Lung (tissue), 17 donors: ENCODE measurements at places on chromosomes 6 and 20. TPM values are rescaled to one million over a fixed set of nuclear protein-coding genes. Genes with fewer than 3 reads are reported as not detected.

- no peak for DNase-seq
- H3K27ac ChIP-seq, result no peak overlapping the region
- no peaks in the 10 kb centered on the region for H3K27me3 ChIP-seq
- no peak overlapping the region for H3K4me3 ChIP-seq
- H3K4me1 ChIP-seq, result no peaks in the 10 kb centered on the region
- H3K36me3 ChIP-seq, result no peaks in the 10 kb centered on the region
These were observed 43.2 kb downstream of the SSR1 start for GRCh38 chr6:7269816-7270215.

- DNase-seq, result peak; percentile 84
- H3K27me3 ChIP-seq, result no peaks in the 10 kb centered on the region
- no peak overlapping the region for H3K4me3 ChIP-seq
These were observed 7.1 kb downstream of the RREB1 start for GRCh38 chr6:7114744-7115458.

DNA sequence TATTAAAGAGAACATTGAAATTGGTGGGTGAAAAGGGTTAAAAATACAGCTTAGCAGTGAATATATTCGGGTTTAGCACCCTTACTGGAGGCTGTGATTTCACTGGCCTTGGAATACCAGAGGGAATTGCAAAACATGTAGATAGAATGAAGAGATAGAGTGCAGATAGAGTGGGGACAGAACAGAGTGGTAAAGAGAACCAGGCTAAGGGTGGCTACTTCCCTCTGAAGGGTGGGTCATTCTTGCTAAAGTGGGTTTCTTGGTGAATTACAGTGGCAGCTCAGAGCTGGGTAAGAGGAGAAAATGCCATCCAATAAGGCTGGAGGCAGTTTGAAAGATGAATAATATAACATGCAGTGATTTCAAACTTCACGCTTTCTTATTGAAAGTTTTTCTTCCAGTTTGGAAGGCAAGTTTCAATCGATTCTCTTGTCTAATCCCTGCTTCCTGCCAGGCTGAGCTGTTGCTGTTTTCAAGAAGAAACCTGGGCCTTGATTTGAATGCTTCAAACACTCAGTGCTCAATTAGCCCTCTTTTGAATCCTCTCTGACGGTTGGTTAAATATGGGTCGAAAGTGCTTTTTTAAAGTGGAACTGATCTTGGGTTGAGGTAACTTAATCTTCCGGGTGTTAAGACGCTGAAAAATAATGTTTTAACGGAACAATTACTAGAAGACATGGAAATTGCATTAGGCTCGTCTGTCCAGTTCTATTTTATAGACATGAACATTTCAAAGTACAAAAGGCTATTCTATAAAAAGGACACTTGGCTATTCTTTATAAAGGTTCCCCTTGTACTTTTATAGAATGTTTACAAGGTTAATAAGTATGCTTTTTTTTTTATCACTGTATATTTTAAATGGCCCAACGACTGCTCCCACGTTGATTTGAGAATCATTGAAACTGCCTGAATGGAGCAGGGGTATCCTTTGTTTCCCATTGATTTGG lies 203.3 kb downstream of the BCAS1 start:
- no peak overlapping the region for H3K4me3 ChIP-seq
- no peaks in the 10 kb centered on the region for H3K36me3 ChIP-seq
- no peaks in the 10 kb centered on the region for H3K27me3 ChIP-seq
- peaks cover 23% of the 10 kb centered on the region for H3K4me1 ChIP-seq
- H3K27ac ChIP-seq, result peak overlapping the region; percentile 70

DNA sequence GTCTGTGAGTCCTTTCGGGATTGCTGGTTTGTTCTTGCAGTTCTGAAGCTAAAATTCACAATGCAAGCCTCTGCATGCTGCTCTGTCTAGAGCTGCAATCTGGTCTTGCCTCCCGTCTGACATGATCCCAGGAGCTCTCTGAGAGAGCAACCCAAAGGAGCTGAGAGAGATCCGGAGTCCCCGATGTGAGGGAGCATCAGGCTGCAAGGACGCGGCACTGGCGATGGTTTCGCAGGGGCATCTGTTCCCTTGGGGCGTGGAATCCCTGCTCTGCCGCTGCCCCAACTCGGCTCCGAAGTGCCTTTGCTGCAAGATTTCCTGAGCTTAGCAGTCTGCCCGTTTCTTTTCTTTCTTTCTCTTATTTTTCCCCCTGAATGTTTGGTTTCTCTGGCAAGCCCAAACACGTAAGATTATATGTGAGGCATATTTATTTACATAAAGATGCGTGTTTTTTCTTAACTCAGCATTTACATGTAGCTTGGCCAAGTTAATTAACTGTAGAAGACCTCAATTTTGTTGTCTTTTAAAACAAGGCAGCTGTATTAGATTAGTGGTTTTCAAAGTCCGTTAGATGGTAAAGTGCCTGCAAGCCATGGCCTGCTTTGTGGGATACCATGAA lies 873.0 kb downstream of the KIF16B start:
- no peaks in the 10 kb centered on the region for H3K4me1 ChIP-seq
- DNase-seq, result no peak
- H3K27ac ChIP-seq, result no peak overlapping the region
- H3K27me3 ChIP-seq, result no peaks in the 10 kb centered on the region

GRCh38 chr20:49516916-49517804 lies 34.7 kb upstream of the KCNB1 start:
- no peak for DNase-seq
- no peaks in the 10 kb centered on the region for H3K4me1 ChIP-seq
- H3K27ac ChIP-seq, result no peak overlapping the region
- no peaks in the 10 kb centered on the region for H3K27me3 ChIP-seq
- no peak overlapping the region for H3K4me3 ChIP-seq

DNA sequence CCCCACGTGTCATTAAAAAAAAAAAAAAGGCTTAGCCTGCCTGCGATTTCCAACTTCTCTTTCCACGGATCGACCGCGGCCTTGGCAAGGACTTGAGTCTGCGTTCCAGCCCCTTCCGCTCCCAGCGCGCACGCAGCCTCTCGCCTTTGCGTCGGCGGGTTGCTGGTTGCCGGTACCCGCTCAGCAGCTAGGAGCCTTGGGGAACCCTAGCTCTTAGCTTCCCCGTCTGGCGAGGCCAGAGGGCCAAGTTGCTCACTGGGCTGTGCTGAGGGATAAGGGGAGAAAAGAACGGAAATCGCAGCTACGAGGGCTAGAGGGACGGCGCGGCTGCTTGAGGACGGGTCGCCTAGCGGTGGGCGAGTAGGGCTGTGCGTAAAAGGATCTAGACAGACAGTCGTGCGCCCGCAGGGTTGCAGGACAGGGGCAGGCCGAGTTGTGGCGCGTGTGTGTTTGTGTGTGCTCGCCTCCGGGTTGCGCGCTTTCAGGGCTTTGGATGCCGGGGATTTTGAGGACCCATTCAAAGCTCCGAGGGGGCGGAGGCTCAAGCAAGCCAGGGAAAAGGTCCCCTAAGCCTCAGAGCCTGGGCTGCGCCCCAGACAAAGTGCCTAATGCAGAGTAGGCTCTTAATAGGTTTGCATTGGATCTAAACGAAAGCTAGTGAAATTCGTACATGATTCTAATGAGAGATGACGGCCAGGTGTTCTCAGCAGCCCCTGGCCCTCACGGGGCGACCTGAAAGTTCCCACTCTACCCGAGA lies 40.5 kb upstream of the OSTM1 start:
- H3K36me3 ChIP-seq, result no peaks in the 10 kb centered on the region
- no peaks in the 10 kb centered on the region for H3K27me3 ChIP-seq
- peaks cover 13% of the 10 kb centered on the region for H3K4me1 ChIP-seq
- peak; percentile 82 for DNase-seq
- no peak overlapping the region for H3K4me3 ChIP-seq

- no peaks in the 10 kb centered on the region for H3K27me3 ChIP-seq
- no peaks in the 10 kb centered on the region for H3K36me3 ChIP-seq
- H3K4me1 ChIP-seq, result no peaks in the 10 kb centered on the region
- H3K4me3 ChIP-seq, result no peak overlapping the region
These were observed 722.2 kb upstream of the EYS start for GRCh38 chr6:66429210-66429609.

WFDC12 gene
- 0.85 TPM for total RNA-seq

DNA sequence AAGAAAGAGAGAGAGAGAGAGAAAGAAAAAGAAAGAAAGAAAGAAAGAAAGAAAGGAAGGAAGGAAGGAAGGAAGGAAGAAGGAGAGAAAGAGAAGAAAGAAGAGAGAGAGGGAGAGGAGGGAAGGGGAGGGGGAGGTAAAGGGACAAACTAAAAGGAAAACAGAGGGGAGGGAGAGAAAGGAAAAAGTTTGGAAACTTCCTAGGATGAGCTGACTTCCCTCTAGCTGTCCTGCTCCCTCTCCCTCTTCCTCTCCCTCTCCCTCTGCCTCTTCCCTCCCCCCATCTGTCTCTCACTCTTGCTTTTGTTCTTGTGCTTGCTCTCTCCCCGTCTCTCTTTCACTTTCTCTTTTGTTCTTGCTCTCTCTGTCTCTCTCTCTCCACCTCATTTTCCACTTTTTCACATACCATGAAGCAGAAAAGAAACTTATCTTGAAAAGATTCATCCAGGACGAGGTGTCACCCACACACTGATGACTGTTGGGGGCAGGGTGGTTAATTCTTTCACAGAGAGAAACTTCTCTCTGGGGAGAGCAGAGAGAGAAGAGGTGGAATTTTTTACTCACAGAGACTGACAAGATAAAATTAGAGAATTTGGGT lies 56.4 kb upstream of the DUSP22 start:
- H3K4me1 ChIP-seq, result no peaks in the 10 kb centered on the region
- no peak overlapping the region for H3K27ac ChIP-seq
- DNase-seq, result peak; percentile 84
- H3K4me3 ChIP-seq, result no peak overlapping the region

DNA sequence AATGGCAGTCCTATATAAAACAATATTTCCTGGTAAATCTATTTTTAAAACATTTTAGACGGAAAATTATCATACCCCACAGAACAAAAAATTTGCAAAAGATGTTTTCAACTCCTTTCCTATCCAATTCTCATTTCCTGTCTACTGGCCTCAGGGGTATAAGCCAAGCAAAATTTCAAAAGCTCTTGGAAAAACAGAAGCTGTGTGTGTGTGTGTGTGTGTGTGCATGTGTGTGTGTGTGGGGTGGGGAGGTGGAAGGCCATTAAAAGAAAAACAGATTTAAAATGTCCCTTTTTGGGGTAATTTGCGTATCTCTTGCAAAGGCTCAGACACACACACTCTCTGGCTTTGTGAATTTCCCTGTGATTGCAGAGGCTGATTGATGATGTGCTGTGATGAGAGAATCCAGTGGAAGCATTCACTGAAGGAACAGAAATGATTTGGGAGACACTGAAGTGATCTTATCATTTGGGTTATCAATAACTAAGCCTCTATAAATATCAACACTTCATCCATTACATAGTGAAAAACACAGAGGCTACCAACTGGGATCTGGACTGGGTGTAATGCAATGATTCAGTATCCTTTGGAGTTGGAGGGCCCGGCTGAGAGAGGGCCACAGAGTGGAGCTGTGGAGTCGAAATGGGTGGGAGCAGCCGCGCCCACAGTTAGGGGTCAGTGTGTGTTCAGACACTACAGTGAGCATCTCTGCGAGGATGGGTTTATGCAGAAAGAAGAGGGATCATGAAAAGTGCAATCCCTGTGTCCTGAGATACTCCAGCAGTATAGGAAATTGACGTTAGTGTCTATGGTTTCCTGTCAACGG lies 106.8 kb upstream of the PREP start:
- H3K27me3 ChIP-seq, result peaks cover 2% of the 10 kb centered on the region
- H3K4me1 ChIP-seq, result peaks cover 12% of the 10 kb centered on the region
- no peak overlapping the region for H3K27ac ChIP-seq
- DNase-seq, result peak; percentile 50

GRCh38 chr6:43870660-43871061 lies 100.7 kb downstream of the VEGFA start:
- H3K27me3 ChIP-seq, result no peaks in the 10 kb centered on the region
- no peak for DNase-seq
- no peaks in the 10 kb centered on the region for H3K36me3 ChIP-seq
- peaks cover 12% of the 10 kb centered on the region for H3K4me1 ChIP-seq
- H3K4me3 ChIP-seq, result no peak overlapping the region
- H3K27ac ChIP-seq, result no peak overlapping the region

DNA sequence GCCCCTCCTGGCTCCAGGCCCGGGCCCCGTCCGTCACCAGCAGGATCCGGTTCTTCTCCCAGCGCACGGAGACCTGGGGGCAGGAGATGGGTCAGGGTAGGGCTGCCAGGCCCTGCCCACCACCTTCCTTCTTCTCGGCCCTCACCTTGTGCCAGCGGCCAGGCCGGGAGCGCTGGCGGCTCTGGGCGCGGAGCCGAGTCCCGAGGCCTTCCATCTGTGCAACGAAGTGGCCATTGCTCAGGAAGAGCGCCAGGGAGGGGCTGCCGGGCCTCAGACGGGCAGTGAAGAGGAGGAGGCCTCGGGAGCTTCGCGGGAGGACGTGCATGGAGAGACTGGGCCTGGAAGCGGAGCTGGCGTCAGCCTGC lies 7.9 kb downstream of the ADRM1 start:
- H3K27ac ChIP-seq, result no peak overlapping the region
- H3K4me1 ChIP-seq, result no peaks in the 10 kb centered on the region
- peak; percentile 41 for DNase-seq
- H3K36me3 ChIP-seq, result peaks cover 24% of the 10 kb centered on the region
- no peak overlapping the region for H3K4me3 ChIP-seq
- no peaks in the 10 kb centered on the region for H3K27me3 ChIP-seq

DNA sequence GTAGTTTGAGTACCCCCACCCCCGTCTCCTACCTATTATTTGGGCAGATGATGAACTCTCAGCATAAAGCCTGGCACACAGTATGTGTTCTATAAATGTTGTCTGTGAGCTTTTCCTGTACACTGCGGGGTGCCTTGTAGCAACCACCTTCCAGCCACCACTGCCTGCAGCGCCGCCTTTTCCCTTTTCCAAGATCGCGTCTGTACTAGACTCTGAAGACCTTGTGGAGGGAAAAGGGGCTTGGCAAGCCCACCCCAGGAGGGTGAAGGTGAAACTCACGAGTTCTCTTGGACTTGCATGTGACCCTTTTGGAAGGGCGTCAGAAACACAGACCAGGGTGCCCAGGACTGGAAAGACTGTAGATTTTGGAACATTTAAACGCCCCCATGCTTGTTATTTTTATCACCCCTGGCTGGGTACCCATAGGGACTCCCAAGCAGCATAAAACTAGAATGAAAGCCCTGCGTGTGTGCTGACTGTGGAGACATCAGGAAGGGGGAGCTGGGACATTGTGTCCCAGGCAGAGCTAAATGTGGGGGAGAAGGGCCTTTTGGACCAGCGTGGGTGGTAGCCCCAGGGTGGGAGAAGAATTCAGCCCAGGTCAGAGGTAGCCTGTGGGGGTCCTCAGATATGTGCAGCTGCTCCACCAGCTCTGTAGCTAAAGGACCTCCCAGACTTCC lies 8.3 kb downstream of the BAK1 start:
- H3K36me3 ChIP-seq, result peaks cover 12% of the 10 kb centered on the region
- no peaks in the 10 kb centered on the region for H3K4me1 ChIP-seq
- DNase-seq, result no peak
- no peaks in the 10 kb centered on the region for H3K27me3 ChIP-seq
- H3K27ac ChIP-seq, result peak overlapping the region; percentile 85

DNAAF9 gene
- 17.1 TPM for total RNA-seq
